Fibroblast of skin of left biceps (primary cell): ENCODE measurements at places on chromosomes 6 and 20.
A peak's percentile ranks its signal among the peaks of the same experiment; 100 is the strongest.

GRCh38 chr6:91352321-91352720 is 765.4 kb upstream of the MAP3K7 start:
- no peak for DNase-seq

DNA sequence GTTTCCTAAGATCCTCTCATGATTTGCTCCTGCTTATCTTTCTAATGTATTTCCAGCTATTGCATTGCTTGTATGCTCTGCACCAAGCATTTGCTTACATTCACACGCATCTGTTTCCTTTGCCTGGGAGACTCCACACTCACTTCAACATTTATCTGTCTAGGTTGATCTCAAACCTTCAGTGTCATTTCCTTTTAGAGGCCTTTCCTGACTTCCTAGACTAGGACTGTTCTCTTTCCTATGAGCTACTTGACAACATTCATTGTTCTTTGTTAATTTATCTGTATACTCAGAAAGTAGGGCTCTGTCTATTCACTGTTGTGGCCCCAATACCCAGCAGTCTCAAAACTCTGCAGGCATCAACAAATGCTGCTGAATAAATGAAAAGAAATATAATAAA is 84.4 kb downstream of the WASF1 start:
- no peak for DNase-seq

GRCh38 chr6:138654715-138655634 is 118.6 kb upstream of the CCDC28A start:
- DNase-seq, result peak; percentile 22

- no peak for DNase-seq
These were observed 23.6 kb downstream of the GJA10 start for GRCh38 chr6:89917801-89918366.

DNA sequence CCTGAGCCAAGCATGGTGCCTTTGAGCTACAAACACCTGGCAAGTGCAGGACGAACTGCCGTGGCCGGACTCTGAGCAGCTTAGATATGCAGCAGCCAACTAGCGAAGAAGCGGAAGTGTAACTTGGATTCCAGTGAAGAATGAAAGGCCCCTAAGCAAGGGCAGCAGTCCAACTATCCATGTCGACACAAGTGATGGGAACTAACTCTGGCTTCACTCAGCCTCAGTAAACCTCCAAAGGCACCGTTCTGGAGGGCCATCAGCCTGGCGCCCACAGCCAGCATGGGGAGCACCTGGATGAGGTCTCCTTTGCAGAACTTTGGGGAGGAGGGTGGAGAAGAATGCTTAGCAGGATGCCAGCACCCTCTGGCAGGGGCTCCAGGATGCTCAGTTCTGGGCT is 78.4 kb upstream of the MLN start:
- no peak for DNase-seq

DNA sequence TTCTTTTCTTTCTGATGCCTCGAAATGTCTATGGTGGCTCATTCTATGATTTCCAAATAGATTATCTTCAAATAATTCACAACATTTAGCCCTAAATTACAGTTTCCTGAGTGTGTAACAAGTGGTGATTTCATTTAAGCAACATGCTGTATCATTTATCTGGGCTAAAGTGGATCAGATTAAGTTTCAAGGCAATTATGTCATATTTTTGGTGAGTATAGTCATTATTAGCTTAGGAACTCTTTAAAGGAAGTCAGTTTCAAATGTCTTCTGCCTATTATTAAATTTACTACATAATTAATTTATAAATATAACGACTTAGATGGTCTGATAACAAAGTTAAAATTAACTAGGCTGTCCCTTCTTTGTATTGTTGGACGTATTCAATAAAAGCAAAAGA is 847.9 kb upstream of the FLRT3 start:
- DNase-seq, result no peak
